Melanocyte of skin (primary cell): ENCODE measurements at places on chromosomes 2 and 18. TPM values are rescaled to one million over a fixed set of nuclear protein-coding genes. Genes with fewer than 3 reads are reported as not detected.

The DPP4 gene
- total RNA-seq = 152 and 176 TPM in 2 replicates

The GALNT13 gene
- not detected in 2 replicates for total RNA-seq

The GREB1L gene
- under 0.01 and 1.1 TPM in 2 replicates for total RNA-seq

The MARCHF4 gene
- total RNA-seq = not detected in 2 replicates

The SH3RF3 gene
- total RNA-seq = 2.3 TPM in 2 replicates
